ENCODE measurements at places on chromosomes 11 and 22.

DNA sequence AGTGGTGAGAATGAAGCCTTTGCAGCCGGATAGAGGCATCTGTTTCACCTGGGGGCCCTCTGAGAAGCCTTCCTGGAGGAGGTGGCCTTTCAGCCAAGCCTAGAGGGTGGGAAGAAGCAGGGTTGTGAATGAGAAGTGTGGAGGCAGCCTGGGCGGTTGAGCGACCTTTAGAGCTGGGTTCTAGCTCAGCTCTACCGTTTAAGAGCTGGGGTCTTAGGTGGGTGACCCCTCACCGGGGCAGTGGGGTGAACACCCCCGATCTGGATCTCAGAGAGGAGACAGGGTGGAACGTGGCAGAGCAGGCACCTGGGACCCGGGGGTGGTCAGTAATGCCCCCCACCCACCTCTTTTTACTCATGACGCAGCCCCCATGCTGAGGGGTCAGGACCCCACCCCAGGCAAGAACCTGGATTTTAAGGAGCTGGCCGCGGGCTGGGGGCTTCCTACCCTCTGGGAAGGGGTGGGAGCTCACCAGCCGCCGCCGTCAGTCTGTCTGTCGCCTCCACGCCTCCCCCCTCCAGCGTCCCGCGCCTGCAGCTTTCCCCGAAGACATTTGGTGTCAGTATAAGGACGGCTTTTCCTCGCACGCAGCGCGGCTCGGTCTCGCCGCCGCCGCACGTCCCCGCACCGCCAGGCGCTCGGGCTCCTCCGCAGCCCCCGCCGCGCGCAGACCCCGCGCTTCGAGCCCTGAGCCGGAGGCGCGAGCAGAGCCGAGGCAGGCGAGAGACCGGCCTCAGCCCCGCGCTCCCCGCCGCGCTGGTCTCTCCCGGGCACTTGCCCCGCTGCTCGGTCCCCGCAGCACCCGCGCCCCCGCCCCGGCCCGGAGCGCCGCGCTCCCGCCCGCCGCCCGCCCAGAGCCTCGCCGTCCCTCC is 13.3 kb upstream of the CACNA1I start:
- DNase-seq, result no peak

- DNase-seq, result no peak
Observed at GRCh38 chr11:111726301-111726713, 39.9 kb downstream of the PPP2R1B start.

DNA sequence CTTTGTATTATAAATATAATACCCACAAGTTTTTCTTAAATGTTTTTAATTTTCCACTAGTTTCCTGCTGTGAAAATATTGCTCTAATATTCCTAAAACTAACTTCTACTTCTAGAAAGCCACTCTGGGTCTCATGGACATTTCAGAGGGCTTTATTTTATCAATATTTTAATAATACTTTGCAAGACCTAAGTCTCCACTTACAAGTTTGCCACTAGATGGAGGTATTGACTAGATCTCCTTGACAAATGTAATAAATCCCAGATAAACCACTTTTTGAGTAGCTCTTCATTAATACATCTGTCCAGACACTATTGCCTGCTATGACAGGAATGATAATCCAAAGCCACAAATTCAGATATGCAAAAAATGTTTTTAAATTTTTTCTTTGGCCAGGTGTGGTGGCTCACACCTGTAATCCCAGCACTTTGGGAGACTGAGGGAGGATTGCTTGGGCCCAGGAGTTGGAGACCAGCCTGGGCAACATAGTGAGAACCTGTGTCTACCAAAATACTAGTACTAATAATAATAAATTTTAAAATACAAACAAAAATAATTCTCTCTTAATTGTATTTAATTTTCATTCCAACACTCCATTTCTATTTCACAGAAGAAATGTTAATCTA is 3.5 kb upstream of the ACAT1 start:
- DNase-seq, result no peak

GRCh38 chr11:109972181-109972715 is 120.9 kb upstream of the ZC3H12C start:
- DNase-seq, result no peak

- DNase-seq, result no peak
Observed at GRCh38 chr11:1437500-1437899, 47.8 kb downstream of the BRSK2 start.

- no peak for DNase-seq
Observed at GRCh38 chr22:49566141-49566541, 261.5 kb downstream of the BRD1 start.

DNA sequence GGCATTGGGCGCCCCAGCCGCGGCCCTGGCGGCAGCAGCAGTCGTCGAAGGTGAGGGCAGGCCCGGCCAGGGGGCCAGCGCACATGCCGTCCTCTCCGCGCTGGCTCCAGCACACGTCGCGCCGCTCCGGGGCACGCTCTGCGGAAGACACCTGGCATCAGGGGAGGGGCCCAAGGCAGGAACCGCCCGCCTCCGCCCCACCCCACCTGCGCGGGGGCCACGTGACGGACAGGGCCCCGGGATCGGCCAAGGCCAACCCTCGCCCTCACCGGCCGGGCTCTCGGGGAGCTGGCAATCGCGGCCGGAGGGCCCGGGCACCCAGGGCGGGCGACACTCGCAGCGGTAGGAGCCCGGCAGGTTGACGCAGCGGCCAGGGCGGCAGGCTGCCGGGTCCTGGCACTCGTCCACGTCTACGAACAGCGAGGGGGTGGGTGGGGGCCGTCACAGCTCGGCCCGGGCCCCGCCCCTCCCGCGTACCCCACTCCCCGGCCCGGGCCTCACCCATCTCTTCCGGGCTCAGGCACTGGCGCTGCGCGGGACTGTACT is 14.9 kb downstream of the SCYL1 start:
- DNase-seq, result no peak
